T-cell (primary cell): ENCODE measurements at places on chromosomes 4 and X.

- no peak for DNase-seq
- no peaks in the 10 kb centered on the region for H3K27me3 ChIP-seq
- no peaks in the 10 kb centered on the region for H3K36me3 ChIP-seq
- H3K27ac ChIP-seq, result no peak overlapping the region
- no peak overlapping the region for H3K4me3 ChIP-seq
These were observed 106.3 kb downstream of the TRAPPC11 start for GRCh38 chr4:183765251-183765911.

GRCh38 chr4:47737326-47737725, 100.5 kb downstream of the CORIN start:
- no peak overlapping the region for H3K27ac ChIP-seq
- H3K4me3 ChIP-seq, result no peak overlapping the region
- no peak for DNase-seq
- no peaks in the 10 kb centered on the region for H3K36me3 ChIP-seq

- DNase-seq, result no peak
- H3K27ac ChIP-seq, result peak overlapping the region; percentile 52
- H3K4me1 ChIP-seq, result peaks cover 42% of the 10 kb centered on the region
- no peak overlapping the region for H3K4me3 ChIP-seq
- H3K36me3 ChIP-seq, result no peaks in the 10 kb centered on the region
These were observed 58.8 kb downstream of the RHOH start for GRCh38 chr4:40255393-40256281.

- no peak overlapping the region for H3K4me3 ChIP-seq
- H3K27me3 ChIP-seq, result no peaks in the 10 kb centered on the region
- H3K4me1 ChIP-seq, result no peaks in the 10 kb centered on the region
- DNase-seq, result no peak
- H3K27ac ChIP-seq, result no peak overlapping the region
- no peaks in the 10 kb centered on the region for H3K36me3 ChIP-seq
These were observed 9.6 kb upstream of the STK32B start for GRCh38 chr4:5041699-5042098.

DNA sequence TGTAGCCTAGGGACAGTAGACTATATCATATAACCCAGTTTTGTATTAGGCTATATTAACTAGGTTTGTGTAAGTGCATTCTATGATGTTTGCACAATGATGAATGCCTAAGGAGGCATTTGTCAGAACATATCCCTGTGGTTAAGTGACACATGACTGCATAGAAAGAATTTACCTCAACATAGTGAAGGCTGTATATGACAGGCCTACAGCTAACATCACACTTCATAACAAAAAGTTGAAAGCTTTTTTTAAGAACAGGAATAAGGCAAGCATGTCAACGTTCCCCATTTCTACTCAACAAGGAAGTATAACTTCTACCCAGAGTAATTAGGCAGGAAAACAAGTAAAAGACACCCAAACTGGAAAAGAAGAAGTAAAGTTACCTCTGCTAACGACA, 165.9 kb upstream of the NDST4 start:
- no peak overlapping the region for H3K4me3 ChIP-seq
- H3K27me3 ChIP-seq, result no peaks in the 10 kb centered on the region
- peaks cover 2% of the 10 kb centered on the region for H3K4me1 ChIP-seq
- H3K36me3 ChIP-seq, result no peaks in the 10 kb centered on the region
- no peak for DNase-seq
- no peak overlapping the region for H3K27ac ChIP-seq

DNA sequence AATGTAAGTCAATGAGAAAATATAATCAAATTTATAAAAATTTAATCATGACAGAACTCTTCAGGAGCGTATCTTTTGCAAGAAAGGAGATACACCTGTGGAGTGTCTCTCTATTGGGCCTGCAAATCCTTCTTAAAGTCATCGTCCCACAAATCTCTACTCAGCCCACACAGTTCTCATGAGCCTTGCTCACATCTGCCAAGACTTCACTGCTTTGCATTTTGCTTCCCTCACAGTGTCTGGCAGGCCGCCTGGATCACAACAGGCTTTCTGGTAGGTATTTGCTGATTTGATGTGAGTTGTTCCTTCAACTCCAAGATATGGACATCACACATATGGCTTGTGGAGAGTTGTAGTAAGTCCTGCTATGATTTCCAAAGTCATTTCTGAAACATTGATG, 183.1 kb upstream of the ARX start:
- no peak overlapping the region for H3K27ac ChIP-seq
- H3K27me3 ChIP-seq, result no peaks in the 10 kb centered on the region

- no peak for DNase-seq
- H3K36me3 ChIP-seq, result no peaks in the 10 kb centered on the region
- H3K4me1 ChIP-seq, result no peaks in the 10 kb centered on the region
- H3K27ac ChIP-seq, result no peak overlapping the region
These were observed 205.6 kb downstream of the ZIC3 start for GRCh38 chrX:137771537-137771936.

- H3K27ac ChIP-seq, result no peak overlapping the region
- H3K4me3 ChIP-seq, result no peak overlapping the region
- H3K27me3 ChIP-seq, result peaks cover 4% of the 10 kb centered on the region
- no peak for DNase-seq
- H3K4me1 ChIP-seq, result no peaks in the 10 kb centered on the region
These were observed 84.4 kb downstream of the JAKMIP1 start for GRCh38 chr4:6115746-6116586.
